ENCODE measurements at places on chromosomes 4 and X. TPM values are rescaled to one million over a fixed set of nuclear protein-coding genes. Genes with fewer than 3 reads are reported as not detected.

DNA sequence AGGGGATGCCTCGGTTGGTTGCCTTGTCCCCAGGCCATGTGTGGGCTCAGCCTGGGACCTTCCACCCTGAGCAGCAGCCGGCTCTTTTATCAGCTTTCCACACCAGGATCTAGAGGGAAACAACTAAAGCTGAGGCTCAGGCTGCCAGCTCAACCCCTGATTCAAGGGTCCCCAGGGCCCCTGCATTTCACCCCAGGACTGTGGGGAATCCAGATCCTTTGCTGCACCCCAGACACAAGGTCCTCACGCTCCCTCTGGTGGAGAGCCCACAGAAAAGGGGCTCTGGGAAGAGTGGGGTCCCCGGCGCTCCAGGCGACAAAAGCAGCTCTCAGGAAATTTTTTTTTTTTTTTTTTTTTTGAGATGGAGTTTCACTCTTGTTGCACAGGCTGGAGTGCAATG is 64.3 kb downstream of the ZFYVE28 start:
- DNase-seq, result peak; percentile 50
- H3K27ac ChIP-seq, result no peak overlapping the region
- H3K27me3 ChIP-seq, result no peaks in the 10 kb centered on the region
- H3K4me3 ChIP-seq, result no peak overlapping the region
- peaks cover 2% of the 10 kb centered on the region for H3K4me1 ChIP-seq

DNA sequence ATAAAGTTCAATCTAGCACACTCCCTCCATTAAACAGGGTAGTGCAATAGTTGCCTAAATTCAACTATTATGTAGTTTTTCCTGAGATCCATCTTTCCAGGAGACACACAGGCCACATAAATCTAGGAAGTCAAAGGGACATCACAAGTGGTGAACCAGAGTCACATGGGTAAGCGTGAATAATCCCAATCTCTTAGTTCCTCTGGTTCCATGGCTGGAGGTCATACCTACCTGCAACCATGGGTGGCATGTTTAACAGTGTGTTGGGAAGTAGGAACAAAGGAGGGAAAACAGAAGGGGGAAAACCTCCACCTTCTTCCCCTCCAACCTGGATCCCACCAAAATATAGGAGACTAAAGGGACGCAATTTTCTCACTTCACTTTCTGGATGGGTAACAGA is 2651.6 kb downstream of the ARAP2 start:
- no peaks in the 10 kb centered on the region for H3K27me3 ChIP-seq
- no peak overlapping the region for H3K27ac ChIP-seq
- H3K4me3 ChIP-seq, result no peak overlapping the region

DNA sequence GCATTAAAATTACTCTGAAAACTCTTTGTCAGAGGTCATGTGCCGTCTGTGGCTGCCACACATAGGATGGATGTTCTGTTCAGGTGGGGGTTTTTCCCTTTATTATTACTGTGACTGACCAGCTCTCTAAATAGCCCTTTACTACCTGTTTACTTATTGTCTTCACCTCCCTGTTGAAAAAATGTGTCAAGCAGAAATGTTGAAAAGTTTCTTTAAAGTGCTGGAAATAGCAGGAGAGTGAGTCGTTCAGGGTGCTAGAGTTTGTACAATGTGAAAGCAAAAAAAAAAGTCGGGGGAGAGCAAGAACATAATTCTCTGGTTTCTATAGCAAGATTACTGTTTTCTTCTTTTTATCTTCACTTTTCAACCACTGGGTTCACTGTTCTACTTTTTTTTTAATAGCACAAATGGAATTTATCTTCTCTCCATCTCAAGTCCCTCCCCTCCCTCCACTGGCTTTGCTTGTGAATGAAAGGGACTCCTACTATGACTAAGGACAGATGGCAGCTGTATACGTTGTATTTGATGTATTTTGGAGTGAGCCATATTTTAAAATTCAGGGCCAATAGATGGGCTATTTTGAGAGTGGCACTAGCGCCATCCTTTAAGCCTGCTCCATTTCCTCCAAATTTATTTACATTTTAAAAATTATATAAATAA is 33.3 kb downstream of the ARX start:
- no peaks in the 10 kb centered on the region for H3K36me3 ChIP-seq
- 0 out of 2 replicates have a peak, but pooled peaks cover 6% of the 10 kb centered on the region for H3K4me1 ChIP-seq
- no peak overlapping the region for H3K4me3 ChIP-seq
- DNase-seq, result no peak
- H3K27me3 ChIP-seq, result no peaks in the 10 kb centered on the region
- H3K27ac ChIP-seq, result no peak overlapping the region

DNA sequence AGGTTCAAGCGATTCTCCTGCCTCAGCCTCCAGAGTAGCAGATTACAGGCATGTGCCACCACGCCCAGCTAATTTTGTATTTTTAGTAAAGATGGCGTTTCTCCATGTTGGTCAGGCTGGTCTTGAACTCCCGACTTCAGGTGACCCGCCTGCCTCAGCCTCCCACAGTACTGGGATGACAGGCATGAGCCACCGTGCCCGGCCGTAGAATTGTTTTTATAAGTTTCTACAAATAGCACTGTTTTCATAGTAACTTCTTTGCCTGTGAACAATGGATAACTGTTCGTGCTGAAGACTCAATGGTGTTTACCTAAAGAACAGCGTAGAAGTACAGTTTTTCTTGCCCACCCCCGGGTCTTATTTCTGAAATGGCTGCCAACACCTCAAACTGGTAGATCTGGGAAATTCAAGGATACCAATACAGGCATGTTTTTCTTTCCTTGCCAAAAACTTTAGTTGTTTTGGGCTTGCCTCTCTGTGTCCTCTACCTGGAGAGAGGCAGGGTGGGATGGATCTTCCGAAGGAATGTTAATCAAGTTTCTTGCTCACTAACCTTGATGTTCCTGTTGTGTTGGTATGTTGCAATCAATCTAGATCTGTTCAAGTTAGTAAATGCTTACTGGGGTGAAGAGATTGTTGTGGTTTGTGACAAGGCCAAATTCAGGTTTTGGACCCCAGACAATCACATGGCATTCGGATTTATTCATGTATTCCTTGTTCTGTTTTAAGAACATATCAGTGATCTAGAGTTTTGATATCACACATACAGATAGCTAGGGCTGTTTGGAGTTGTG is 2.8 kb upstream of the RUFY3 start:
- H3K36me3 ChIP-seq, result no peaks in the 10 kb centered on the region
- no peak overlapping the region for H3K27ac ChIP-seq
- DNase-seq, result no peak

The CYSLTR1 gene
- 0.07 TPM for total RNA-seq

DNA sequence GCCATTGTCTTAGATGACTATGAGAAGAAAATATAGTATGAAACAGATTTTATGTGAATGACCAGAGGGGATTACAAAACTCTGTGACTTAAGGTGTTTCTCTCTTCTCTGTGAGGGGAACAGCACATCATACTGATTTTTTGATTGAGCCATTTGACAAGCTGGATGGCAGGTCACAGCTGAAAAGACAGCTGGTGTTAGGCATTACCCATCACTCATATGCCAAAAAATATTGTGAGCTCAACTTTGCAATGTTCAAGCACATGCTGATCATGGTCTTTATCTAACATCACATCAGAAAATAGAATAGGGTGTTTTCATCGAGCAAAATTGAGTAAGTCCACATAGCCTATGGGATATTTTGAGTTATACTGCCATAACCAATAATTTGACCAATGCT is 86.7 kb upstream of the TECRL start:
- DNase-seq, result no peak
- H3K36me3 ChIP-seq, result no peaks in the 10 kb centered on the region
- no peak overlapping the region for H3K27ac ChIP-seq
- H3K4me3 ChIP-seq, result no peak overlapping the region

The GCNA gene
- total RNA-seq, result 1.0 TPM

- H3K4me1 ChIP-seq, result peaks cover 9% of the 10 kb centered on the region
- no peak for DNase-seq
- H3K36me3 ChIP-seq, result peaks cover 21% of the 10 kb centered on the region
- no peaks in the 10 kb centered on the region for H3K27me3 ChIP-seq
- no peak overlapping the region for H3K4me3 ChIP-seq
- no peak overlapping the region for H3K27ac ChIP-seq
Observed at GRCh38 chr4:182126096-182126495, 117.1 kb upstream of the TENM3 start.
